Non-pigmented ciliary epithelial cell (primary cell): ENCODE measurements at places on chromosomes 5 and 9.

DNA sequence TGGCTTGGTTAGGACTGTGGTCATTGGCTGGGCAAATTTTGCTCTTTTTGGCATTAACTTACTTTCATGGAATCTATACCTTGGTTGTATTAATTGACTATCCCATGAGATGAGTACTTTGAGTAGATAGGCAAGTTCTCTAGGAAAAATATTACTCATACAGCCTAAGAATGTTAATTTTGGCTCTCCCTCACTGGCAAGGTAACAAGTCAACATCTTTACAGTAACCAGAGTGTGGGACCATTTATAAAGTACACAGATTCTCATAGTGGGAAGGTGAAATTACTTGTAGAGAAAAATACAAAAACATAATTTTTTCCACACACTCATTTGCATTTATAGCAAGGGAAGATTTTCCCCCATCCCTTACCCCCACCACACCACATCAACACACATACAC, 154.6 kb upstream of the ZNF608 start:
- DNase-seq, result no peak

- no peak for DNase-seq
These were observed 22.3 kb upstream of the HMCN2 start for GRCh38 chr9:130243015-130243881.

- no peak for DNase-seq
These were observed 26.1 kb upstream of the CCNB1 start for GRCh38 chr5:69140827-69141226.

DNA sequence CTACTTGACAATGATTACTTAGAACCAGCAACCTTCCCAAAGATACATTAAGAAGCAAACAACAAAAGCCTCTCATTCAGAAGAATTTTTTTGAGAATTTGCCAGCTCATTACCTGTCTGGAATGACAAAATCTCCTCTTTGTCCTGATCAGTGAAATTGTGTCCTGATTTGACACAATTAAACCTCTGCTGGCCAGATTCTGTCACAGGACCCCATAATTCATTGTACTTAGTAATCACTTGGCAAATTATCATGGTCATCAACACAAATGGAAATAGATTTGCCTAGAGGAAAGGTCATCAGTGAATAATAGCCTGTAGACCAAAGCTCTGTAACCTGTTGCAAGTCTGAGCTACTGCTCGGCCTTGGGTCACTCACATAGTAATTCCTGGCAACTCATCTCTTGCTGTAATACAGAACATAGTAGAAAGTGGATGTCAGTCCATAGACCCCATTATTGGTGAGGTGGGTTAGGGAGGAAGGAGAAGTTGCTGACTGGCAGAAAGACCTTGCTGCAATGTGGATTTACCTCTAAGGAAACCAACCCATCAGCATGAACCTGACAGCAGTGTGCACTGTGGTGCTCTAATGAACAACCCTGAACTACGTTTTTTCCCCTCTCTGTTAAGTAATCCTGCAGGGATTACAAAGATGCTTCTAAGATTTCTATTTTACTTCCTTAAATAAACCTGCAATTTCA, 370.1 kb downstream of the KIAA0825 start:
- DNase-seq, result no peak

GRCh38 chr9:133023117-133023890, 7.5 kb upstream of the GTF3C5 start:
- DNase-seq, result no peak

DNA sequence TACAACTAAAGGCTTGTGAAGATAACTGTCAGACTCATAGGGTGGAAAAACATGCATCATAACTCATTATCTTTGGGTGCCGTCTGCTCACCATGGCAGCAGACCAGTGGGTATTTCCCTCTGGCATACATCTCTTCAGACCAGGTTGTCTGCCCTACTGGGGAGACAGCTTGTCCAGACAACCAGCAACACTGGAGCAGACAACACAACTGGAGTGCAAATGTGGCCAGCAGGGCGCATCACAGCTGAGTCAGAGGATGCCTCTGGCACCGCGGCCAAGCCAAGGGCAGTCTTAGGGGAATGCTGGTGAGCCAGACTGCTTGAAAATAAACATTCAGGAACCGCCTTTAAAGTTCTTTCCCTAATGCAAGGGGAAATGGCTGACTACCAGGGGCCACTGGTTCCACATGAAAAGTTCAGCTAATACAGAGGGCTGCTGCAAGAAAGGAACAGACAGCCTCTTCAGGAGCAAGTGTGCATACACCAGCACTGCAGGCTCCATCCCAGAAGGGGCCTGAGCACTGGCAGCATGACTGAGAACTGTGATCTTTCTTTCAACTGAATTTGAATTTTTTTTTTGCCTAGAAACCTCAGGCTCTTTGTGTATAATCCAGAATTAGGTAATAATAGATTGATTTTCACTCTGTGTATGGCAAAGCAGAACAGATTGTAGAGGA, 77.3 kb downstream of the MAMDC2 start:
- peak; percentile 91 for DNase-seq

- DNase-seq, result no peak
These were observed 1641.8 kb upstream of the WWC1 start for GRCh38 chr5:166649676-166650075.

GRCh38 chr5:87151547-87151946, 116.1 kb upstream of the RASA1 start:
- DNase-seq, result peak; percentile 92

DNA sequence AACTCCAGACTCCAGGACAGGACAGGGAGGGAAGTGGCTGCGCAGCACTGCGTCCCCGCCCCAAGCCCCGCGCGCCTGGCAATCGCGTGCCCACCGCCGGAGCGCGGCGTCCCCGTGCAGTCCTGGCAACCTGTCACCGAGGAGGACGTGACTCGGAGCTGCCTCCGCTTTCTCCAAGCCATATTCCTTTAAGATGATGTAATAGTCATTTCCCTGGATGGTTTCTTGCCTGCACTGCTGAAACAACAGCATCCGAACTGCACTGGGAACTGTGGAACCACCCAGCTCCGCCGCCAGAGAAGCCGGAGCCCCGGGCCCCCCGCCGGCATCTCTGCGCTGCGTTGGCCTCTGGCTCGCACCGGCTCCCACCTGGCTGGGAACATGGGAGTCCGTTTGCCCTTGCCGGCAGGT, 34.5 kb downstream of the KCTD16 start:
- DNase-seq, result no peak

DNA sequence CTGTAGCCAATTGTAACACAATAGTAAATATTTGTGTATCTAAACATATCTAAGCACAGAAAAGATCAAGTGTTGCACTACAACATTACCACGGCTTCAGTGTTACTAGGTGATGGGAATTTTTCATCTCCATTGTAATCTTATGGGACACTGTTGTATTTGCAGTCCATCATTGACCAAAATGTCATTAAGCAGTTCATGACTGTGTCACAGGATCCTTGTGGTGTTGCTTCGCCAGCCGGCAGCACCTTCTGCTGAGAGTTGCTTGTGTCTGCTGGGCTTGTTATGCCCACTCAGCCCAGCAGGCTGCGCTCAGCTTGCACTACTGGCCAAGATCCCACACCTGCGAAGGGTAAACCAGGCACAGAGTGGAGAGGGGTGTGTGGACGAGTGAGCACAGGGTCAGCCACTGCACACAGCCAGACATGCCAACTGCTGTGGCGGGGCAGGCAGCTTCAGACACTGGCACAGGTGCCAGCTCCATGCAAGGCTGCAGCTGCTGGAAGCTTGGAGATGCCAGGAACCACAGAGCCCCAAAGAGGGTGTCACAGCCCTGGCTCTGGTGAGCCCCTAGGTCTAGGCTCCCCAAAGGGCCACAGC, 273.7 kb downstream of the CETN3 start:
- no peak for DNase-seq

DNA sequence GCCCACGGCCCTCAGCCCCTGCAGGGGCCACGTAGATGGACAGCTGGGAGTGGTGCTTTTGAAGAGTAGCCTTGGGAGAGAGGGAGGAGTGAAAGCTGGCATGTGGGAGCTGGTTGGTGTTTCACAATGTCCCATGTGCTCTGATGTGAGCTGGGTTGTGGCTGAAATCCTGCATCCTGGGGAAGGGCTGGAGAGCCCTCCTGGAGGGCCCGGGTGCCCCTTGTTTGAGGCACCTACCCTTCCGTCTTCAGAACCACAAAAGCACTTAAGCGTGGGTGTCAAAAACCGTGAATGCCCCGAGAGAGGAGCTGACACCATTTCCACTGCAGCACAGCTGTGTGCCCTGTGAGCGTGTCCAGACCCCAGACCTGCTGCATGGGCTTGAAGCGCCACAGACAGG, 199.1 kb upstream of the ZNF618 start:
- DNase-seq, result no peak

GRCh38 chr9:33923998-33924701, 107.2 kb downstream of the UBE2R2 start:
- no peak for DNase-seq

DNA sequence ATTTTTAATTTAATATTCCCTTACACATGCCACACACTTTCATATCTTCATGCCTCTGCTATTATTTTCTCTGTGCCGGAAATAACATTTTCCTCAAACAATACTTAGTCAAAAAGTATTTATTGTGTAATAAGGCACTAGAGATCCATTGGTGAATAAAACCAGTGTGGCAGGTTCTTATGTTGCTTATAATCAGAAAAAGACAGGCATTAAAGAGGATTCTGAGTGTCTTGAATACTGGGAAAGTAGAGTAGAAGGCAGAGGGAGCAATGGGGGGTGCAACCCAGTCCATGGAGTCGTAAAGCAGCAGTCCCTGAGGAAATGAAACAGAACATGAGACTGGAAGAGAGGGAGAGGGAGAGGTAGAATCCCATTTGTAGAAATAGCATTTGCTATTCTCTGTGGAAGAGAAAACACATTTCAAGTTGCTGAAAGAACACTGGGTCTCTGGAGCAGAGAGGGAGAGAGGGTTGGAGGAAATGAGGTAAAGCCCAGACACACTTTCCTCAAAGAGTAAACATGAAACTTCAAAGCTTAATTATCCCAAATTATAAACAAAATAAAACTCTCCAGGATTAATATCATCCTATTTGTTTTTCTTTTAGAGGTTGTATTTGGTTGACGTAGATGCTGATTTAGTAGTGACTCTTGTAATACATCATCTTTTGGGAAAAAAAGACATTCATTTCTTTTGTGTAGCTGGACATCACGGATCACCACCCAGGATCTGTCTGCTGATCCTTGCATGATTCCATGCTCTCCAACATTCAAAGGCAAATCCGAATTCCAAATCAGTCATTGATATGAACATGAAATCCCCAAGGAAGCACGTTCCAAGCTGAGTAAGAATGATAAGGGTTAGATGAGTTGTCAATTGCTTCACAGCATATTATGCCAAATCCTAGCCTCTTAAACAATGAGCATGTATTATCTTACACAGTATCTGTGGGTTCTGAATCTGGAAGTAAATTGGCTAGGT, 37.4 kb upstream of the GRAMD2B start:
- no peak for DNase-seq

GRCh38 chr9:123312306-123312877, 43.6 kb upstream of the CRB2 start:
- DNase-seq, result no peak

- peak; percentile 62 for DNase-seq
These were observed 1.8 kb downstream of the LURAP1L start for GRCh38 chr9:12776513-12777055.

- no peak for DNase-seq
These were observed 49.2 kb upstream of the AGXT2 start for GRCh38 chr5:35096932-35097331.

- no peak for DNase-seq
These were observed 31.4 kb downstream of the COL15A1 start for GRCh38 chr9:98974994-98975712.

DNA sequence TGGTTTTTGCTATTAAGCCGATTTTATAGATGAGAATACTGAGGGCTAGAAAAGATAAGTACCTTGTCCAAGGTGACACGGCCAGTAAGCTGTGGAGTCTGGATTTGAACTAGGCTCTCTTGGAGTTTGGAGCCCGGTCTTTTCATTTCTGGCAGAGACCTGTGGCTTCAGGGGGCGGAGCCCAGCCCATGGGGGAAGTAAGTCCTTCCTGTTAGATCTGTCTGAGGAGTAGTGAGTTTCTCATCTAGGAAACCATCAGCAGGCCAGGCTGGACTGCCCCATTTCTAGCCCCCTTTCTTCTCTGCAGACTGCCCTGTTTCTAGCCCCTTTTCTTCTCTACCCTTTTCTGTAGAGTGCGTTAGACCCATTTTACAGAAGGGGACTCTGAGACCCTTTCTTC, 521 bp upstream of the PTGS1 start:
- no peak for DNase-seq

GRCh38 chr9:5614192-5614591, 14.7 kb upstream of the RIC1 start:
- DNase-seq, result no peak

GRCh38 chr5:117249086-117249815, 674.6 kb upstream of the SEMA6A start:
- no peak for DNase-seq

- no peak for DNase-seq
These were observed 65.4 kb upstream of the HAND1 start for GRCh38 chr5:154543380-154543779.

DNA sequence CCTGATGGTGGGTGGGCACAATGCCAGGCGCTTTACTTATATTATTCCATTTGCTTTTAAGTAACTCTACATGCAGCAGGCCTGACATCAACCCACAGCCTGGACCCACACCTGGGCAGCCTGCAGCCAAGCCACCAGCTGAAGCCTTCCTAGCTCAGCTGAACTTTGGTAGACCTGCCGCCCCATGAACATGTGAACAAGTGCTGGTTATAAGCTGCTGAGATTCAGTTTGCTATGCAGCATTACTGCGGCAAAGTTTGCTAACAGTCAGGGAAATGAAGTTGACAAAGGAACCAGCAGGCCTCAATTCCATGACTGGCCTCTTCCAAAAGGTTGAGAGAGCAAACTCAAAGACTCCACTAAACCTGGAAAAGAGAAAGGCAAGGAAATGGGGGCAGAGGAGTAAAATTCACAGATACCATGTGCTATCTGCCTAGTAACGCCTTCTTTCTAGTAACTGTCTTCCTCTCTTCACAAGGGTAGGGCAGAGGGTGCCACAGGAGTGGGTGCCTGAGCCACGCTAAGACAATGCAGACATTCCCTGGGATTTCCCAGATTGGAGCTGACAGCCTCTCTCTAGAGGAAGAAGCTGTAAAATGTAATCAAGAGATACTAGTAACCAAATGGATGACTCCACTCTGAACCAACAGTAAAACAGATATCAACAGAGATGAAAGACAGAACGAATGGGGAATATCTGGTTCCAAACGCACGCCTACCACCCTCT, 2.9 kb downstream of the BOD1 start:
- DNase-seq, result no peak

- DNase-seq, result no peak
These were observed 7.2 kb downstream of the ANKHD1 start for GRCh38 chr5:140408750-140409241.

- no peak for DNase-seq
These were observed 1639.4 kb upstream of the C9orf72 start for GRCh38 chr9:29212397-29213387.

DNA sequence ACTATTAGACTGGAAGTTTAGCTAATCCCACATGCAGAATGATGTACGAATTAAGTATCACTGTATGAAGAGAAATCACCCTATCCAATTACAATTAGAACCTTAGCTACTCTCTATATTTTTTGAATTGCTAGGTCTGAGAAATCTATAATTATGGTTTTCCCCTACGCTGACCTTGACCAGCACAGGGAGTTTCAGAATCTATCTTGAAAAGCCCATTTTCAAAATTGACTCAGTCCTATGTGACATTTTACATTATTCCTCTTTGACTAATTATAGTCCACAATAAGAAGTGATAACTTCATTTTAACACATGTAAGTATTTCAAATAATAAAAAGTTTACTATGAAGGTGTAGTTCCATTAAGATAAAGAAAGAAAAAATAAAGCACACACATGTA, 21.5 kb downstream of the NUDT12 start:
- DNase-seq, result no peak
